HepG2 (cell line): ENCODE measurements at places on chromosomes 3 and 15. TPM values are rescaled to one million over a fixed set of nuclear protein-coding genes. Genes with fewer than 3 reads are reported as not detected.

Gene CFAP100
- total RNA-seq: 0.36 TPM in 1 of 2 replicates, not detected in the other

Gene CCDC33
- total RNA-seq: not detected in 2 replicates

DNA sequence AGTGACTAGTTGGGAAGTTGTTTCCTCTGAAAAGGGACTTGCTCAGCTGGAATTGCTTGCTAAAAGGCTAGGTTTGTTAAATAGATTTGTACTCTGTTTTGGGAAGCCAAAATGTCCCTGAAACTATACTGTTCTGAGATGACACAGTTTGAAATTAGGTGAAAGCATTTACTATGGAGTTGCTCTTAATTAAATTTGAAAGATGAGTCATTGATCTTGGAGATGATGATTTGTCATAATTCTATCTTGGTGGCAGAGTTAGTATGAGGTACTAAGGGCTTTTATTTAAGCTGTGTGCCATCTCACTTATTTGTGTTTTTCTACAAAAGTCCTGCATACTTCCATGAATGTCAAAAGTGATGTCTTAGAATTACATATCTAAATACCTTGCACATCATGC is 320.9 kb downstream of the PTPRG start:
- no peak for DNase-seq

DNA sequence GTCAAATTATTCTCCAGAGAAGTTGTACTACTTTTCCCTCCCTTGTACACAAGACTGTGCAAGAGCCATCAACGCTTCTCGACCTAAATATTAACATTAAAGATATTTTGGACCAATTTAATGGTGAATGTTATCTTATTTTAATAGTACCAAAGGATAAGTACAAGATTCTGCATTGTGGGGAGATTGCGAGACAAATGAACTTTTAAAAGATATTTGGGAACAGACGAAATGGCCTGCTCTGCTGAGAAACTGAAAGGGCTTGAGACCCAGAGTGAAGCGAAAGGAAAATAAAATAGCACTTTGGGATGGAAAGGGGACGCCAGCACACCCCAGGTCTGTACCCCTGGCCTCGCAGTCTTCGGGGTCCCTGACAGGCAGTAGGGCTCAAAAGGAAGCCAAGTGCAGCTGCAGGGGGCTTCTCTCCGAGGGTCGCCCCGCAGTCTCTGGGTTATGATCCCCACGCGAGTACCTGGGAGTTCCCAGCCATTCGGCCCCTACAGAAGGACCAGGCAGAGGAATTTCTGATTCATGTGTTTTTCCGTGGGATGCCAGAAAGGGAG is 97.6 kb upstream of the VGLL3 start:
- no peak for DNase-seq

DNA sequence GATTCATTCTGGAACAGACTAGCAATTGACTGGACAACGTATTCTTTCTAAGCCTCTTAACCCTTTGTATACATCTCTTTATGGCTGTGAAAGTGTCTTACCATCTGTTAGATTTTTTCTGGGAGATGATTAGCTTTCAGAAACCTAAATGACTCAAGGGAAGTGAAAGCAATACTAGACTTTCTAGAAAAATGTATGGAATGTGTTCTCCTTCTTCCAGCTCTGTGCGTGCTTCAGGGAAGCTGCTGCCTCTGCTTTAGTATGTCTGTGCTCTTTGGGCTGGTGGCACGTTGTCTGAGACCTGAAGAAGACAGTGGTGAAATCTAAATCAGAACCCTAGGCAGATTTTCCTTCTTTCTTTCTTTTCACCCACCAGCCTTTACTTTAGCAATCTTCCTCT is 89.5 kb downstream of the ITPR1 start:
- DNase-seq: no peak

DNA sequence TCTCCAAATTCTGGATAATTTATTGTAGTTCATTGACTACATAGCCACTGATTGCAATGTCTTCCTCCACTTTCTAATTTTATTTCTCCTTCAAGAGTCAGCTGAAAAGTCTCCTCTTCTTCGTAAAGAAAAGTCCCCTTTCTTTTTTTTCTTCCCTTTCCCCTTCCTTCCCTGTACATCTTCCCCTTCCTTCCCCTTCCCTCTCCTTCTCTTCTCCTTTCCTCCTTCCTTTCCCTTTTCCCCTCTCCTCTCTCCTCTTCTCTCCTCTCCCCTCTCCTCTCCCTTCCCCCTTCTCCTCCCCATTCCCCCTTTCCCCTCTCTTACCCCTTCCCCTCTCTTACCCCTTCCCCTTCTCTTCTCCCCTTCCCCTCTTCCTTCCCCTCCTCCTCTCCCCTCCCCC is 8.8 kb upstream of the MGA start:
- DNase-seq: no peak

Gene PLSCR5
- not detected in 2 replicates for total RNA-seq

Gene KCNMB3
- total RNA-seq: 2.4 and 4.3 TPM in 2 replicates

DNA sequence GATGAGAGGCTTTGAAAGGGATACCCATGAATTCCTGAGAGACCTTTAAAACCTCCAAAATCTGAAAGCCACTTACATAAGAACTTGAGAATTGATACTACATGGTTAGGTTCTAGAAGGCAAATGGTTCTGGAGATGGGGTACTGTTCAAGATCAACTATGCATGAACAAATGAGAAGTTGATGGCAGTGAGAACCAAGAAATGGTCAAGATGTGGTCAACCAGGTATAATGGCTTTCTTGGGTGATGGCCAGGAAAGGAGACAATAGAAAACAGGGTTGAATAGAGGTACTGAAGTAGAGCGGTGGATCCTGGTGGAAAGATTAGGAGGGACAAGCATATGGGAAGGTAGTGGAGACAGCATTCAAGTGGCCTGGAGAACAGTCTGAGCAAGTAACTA is 200.4 kb downstream of the RBMS3 start:
- DNase-seq: no peak

DNA sequence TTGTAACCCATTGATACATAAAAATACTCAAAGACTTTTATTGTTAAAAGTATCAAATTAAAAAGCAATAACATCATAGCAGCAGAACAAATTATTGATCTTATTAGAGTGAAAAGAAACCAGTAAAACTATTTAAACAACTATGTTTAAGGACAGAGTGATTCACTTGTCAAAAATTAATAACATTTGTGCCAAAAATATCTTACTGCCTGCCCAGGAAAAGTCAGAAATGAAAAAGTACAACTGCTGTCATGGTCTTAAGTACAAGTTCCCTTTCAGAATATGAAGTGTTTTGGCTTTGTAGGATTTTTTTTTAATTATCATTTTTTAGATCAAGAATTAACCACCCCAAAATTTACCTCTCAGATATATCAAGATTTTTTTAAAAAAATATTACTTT is 3.4 kb downstream of the IFT57 start:
- no peak for DNase-seq

- peak; percentile 72 for DNase-seq
These were observed 89.8 kb upstream of the RNF7 start for GRCh38 chr3:141648055-141648910.

DNA sequence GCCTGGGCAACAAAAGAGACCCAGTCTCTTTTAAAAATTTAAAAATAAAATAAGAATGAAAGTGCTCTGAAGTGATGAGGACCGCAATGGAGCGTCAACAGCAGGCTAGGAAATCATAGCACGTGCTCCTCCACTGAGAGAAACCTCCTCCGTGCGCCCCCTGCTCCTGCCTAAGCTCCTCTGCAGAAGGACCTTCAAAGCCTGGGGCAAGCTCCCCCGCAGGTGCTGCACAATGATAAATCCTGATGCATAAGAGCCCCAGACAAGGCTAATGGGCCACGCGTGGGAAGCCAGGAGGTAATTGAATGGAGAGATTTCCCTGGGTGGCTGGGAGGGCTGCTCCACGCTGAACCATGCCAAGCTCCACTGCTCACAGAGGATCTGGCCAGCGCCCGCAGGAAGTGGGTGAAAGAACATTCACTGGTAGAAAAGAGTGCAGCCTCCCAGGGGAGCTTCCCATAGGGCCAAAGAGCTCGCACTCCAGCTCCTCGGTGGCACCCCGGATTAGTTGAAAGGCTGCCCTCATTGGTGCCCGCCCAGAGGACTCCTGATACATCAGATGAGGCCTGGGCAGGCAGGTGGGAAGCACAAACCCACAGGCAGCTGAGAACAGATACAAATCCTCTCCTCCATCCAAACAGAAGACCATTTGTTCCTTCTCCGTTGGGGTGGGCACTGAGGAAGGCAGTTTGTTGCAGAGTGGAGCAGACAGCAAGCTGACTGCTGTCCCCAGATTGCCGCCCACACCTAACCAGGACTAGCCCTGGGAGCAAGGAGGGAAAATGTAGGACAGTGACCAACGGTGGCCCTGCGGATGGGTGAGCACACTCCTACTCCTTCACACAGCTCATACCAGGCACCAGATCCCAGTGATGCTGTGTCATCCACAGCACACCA is 52.5 kb downstream of the CPN2 start:
- DNase-seq: no peak

DNA sequence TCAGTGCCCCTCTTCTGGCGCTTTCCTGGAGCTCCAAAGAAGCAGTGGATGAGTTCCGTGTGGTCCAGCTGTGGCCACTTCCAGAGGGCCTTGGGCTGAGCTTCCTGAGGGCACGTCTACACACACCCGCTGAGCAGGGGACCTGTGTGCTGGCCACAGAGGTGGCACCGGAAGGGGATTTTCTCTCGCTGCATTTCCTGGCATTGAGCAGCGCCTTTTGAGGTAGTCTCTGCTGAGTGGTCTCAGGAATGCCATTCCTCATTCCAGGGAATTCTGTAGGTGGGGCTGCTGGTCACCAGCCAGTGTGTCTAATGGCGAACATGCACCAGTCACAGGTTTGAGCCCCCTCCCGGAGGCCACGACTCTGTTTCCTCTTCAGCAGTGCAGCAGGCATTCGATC is 48.1 kb downstream of the AMOTL2 start:
- DNase-seq: no peak

GRCh38 chr15:62545467-62546227 is 380.6 kb upstream of the C2CD4B start:
- no peak for DNase-seq

DNA sequence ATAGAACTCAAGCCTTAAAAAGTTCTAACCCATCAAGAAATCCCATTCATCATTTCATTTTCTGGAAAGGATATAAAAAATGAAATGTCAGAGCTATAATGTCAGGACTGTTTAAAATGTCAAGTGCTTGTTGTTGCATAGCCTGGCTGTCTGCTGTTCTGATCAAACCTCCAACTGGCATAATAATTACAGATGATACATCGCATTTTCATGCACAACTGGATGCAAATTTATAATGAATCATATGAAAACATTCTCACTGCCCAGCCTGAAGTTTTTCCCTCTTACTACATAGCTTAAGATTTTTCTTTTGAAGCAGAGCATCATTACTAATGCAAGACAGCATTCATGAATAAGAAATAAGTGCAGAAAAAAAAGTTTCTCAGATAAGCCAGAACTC is 46.5 kb downstream of the GUCA1C start:
- DNase-seq: no peak

Gene NSMCE3
- total RNA-seq: 3.0 and 3.7 TPM in 2 replicates

Gene RBP2
- 2.5 TPM in 2 replicates for total RNA-seq

- DNase-seq: peak; percentile 35
These were observed at the start of gene CMTM8 for GRCh38 chr3:32238453-32239306. TSS of gene CMTM8 (plus strand) at chr3:32238680. CDS start at chr3:32238973, 293 bp downstream.

Gene EPHB3
- not detected in 2 replicates for total RNA-seq
